ENCODE measurements at places on chromosomes 12 and 14. TPM values are rescaled to one million over a fixed set of nuclear protein-coding genes. Genes with fewer than 3 reads are reported as not detected.
A peak's percentile ranks its signal among the peaks of the same experiment; 100 is the strongest.

IFNG-AS1 gene
- 1.4 TPM for total RNA-seq

TEX52 gene
- total RNA-seq = not detected

ADGRD1 gene
- total RNA-seq = 0.50 TPM

METAP2 gene
- 45.8 TPM for total RNA-seq

- H3K4me1 ChIP-seq = no peaks in the 10 kb centered on the region
- H3K27me3 ChIP-seq = no peaks in the 10 kb centered on the region
- H3K36me3 ChIP-seq = no peaks in the 10 kb centered on the region
- H3K27ac ChIP-seq = no peak overlapping the region
Measured at GRCh38 chr14:34325493-34325892, 136.5 kb downstream of the SPTSSA start.

- H3K4me1 ChIP-seq = no peaks in the 10 kb centered on the region
- H3K36me3 ChIP-seq = no peaks in the 10 kb centered on the region
- no peak for DNase-seq
- no peaks in the 10 kb centered on the region for H3K27me3 ChIP-seq
Measured at GRCh38 chr12:70032076-70032475, 207.0 kb downstream of the MYRFL start.

DNA sequence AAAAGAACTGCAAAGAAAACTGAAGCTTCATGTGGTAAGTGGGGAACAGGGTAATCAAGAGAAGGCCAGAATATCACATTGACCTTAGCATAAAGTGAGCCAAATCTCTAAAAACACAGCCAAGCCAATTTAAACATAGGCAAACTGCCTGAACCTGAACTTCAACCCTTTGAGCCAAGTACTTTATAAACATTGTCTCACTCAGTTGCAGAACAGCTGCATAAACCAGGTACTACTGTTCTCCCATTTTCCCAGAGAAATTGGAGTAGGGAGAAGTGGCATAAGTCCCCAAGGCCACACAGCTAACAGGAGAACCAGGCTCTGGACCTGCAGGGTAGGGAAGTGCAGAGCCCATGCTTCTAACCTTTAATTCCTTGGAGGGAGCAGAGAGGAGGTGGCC is 30.4 kb upstream of the FKBP4 start:
- H3K27me3 ChIP-seq = no peaks in the 10 kb centered on the region
- DNase-seq = no peak
- no peaks in the 10 kb centered on the region for H3K36me3 ChIP-seq
- no peak overlapping the region for H3K27ac ChIP-seq

- H3K4me3 ChIP-seq = peak overlapping the region; percentile 85
- DNase-seq = peak; percentile 31
- H3K4me1 ChIP-seq = peaks cover 22% of the 10 kb centered on the region
- no peaks in the 10 kb centered on the region for H3K27me3 ChIP-seq
- H3K36me3 ChIP-seq = no peaks in the 10 kb centered on the region
Measured at GRCh38 chr12:51171884-51172514, 936 bp downstream of the TFCP2 start.

DNA sequence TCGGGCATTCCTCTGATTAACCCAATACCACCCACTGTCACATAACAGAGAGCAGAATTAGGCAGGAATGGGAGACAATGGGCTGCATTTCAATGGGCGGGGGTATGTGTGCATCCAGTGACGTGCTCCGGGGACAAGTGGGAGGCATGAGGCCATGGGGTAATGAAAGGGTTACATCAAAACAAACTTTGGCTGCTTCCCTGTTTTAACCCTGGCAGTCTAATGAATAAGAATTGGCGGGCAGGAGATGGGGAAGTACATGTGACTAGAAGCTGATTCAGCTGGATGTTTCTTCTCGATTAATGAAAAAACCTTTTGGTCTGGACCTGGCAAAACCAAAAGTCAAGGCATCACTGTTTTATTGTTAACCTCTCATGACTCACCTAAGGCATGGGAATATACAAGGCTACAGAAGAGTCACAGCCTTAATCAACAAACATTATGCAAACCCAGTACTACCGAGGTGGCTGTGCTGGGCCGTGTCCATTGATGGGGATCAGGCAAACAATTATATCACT is 44.2 kb downstream of the SOCS2 start:
- DNase-seq = no peak
- H3K4me3 ChIP-seq = no peak overlapping the region
- H3K4me1 ChIP-seq = no peaks in the 10 kb centered on the region
- H3K36me3 ChIP-seq = no peaks in the 10 kb centered on the region
- no peaks in the 10 kb centered on the region for H3K27me3 ChIP-seq

- no peaks in the 10 kb centered on the region for H3K27me3 ChIP-seq
- H3K36me3 ChIP-seq = no peaks in the 10 kb centered on the region
- H3K4me3 ChIP-seq = no peak overlapping the region
- no peak for DNase-seq
Measured at GRCh38 chr12:1842905-1843640, 22.7 kb downstream of the LRTM2 start.

- H3K36me3 ChIP-seq = no peaks in the 10 kb centered on the region
- no peak overlapping the region for H3K27ac ChIP-seq
- no peaks in the 10 kb centered on the region for H3K4me1 ChIP-seq
- peaks cover 2% of the 10 kb centered on the region for H3K27me3 ChIP-seq
- DNase-seq = peak; percentile 64
Measured at GRCh38 chr12:52139579-52140062, 52.2 kb downstream of the KRT80 start.

DNA sequence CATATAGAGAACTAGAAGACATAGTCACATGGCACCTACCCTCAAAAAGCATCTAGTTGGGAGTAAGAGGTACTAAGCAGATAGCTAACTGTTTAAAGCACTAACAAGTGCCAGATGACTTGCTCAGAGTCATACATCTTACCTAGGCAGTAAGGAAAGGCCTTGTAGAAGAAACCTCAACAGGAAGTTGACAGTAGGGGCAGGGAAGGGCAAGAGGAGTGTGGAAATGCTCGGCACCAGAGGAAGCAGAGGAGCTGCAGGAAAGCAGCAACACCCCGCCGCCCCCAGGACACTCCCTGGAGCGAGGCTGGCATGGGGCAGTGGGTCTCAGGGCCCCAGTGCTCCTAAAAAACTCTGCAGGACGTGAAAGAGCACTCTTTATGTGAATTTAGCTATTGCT is 92.9 kb downstream of the PPP2R5C start:
- no peak for DNase-seq
- peak overlapping the region; percentile 43 for H3K27ac ChIP-seq
- peaks cover 53% of the 10 kb centered on the region for H3K4me1 ChIP-seq

GRCh38 chr14:77830692-77831091 is 30.8 kb downstream of the ADCK1 start:
- no peaks in the 10 kb centered on the region for H3K4me1 ChIP-seq
- no peak overlapping the region for H3K4me3 ChIP-seq
- no peaks in the 10 kb centered on the region for H3K27me3 ChIP-seq
- DNase-seq = no peak
- no peak overlapping the region for H3K27ac ChIP-seq
- no peaks in the 10 kb centered on the region for H3K36me3 ChIP-seq

GRCh38 chr12:6927379-6928021 is at the start of gene ATN1:
Gene ATN1, plus strand, starts transcription at chr12:6927959. Its CDS starts 6,043 bp downstream, at chr12:6934002.
- H3K27ac ChIP-seq = peak within 1 kb of the TSS; percentile 65
- H3K4me1 ChIP-seq = peaks cover 38% of the 10 kb centered on the region
- no peaks in the 10 kb centered on the region for H3K27me3 ChIP-seq

DNA sequence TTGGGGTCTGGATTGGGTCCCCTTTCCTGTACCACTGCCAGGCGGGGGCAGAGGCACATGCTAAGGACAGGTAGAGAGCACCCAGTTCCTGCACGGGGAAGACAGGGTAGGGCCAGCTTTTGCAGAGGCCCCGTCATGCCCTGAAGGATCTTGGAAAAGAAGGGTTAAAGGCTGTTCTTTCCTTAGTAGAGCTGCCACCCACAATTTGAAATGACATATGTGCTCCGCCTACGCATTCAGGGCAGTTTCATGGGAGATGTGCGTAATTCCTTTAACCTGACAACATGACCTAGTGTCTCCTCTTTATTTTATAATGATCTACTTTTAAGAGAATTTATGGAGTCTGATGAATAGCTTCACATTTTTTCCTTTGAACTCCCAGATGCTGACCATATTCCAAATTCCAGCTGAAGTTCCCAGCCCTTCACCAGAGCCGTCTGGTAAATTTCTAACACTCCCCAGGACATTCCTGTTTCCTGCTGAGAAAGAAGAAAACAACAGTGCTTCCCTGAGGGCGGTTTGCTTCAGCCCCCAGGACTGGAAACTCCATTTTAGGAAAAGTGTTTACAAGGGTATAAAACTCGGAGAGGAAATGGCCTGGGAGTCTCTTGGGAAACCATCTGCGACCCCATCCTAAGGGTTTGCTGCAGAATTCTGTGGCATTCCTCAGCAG is 58.9 kb upstream of the PLEKHG3 start:
- DNase-seq = no peak
- H3K4me3 ChIP-seq = no peak overlapping the region
- no peaks in the 10 kb centered on the region for H3K4me1 ChIP-seq
- no peak overlapping the region for H3K27ac ChIP-seq

- H3K4me1 ChIP-seq = no peaks in the 10 kb centered on the region
- H3K36me3 ChIP-seq = no peaks in the 10 kb centered on the region
- H3K27me3 ChIP-seq = no peaks in the 10 kb centered on the region
- no peak overlapping the region for H3K27ac ChIP-seq
Measured at GRCh38 chr12:42792265-42792664, 202.7 kb upstream of the PRICKLE1 start.

- peaks cover 18% of the 10 kb centered on the region for H3K4me1 ChIP-seq
- H3K36me3 ChIP-seq = no peaks in the 10 kb centered on the region
- H3K4me3 ChIP-seq = no peak overlapping the region
- DNase-seq = peak; percentile 26
Measured at GRCh38 chr14:80959496-80959895, 4.1 kb downstream of the TSHR start.

GRCh38 chr12:34291001-34291400 is 268.7 kb downstream of the ALG10 start:
- no peak overlapping the region for H3K4me3 ChIP-seq
- no peaks in the 10 kb centered on the region for H3K36me3 ChIP-seq
- no peaks in the 10 kb centered on the region for H3K27me3 ChIP-seq
- no peaks in the 10 kb centered on the region for H3K4me1 ChIP-seq
- DNase-seq = no peak

- peaks cover 2% of the 10 kb centered on the region for H3K36me3 ChIP-seq
- H3K27ac ChIP-seq = no peak overlapping the region
- H3K27me3 ChIP-seq = peaks cover 2% of the 10 kb centered on the region
- DNase-seq = no peak
- peaks cover 24% of the 10 kb centered on the region for H3K4me1 ChIP-seq
Measured at GRCh38 chr14:105865266-105865903, 339.0 kb downstream of the TMEM121 start.

DNA sequence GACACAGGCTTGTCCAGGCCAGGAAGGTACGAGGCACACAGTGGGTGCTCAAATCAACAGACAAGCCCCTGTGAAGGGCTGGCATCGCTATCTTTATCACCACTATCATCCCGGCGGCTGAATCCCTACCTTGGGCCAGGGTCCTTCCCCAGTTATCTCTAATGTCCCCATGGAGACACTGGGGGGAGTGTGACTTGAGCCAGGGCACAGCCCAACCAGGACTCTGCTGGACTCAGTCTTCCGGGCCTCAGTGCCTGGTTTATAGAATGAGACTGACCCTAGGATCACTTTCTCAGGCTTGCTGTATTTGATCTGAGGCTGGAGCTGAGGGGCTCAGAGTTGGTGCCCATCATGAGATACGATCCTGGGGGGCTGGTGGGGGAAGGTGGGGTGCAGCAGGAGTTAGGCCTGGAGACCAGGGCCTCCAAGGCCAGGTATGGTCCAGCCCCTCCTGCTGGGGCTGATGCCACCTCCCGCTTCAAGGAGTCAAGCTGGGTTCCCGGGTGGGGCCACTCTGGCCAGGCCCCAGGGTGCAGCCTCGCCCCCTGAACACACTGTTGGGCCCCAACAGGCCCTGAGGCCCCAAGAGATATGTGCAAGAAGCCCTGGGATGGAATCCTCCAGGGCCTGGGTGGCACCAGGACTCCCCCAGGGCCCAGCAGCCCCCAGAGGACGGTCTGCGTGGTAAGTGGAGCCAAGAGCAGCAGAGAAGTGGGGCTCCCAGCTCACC is 11.8 kb downstream of the BEGAIN start:
- no peak for DNase-seq
- H3K4me1 ChIP-seq = peaks cover 2% of the 10 kb centered on the region
- H3K4me3 ChIP-seq = no peak overlapping the region
- H3K27ac ChIP-seq = no peak overlapping the region
- peaks cover 2% of the 10 kb centered on the region for H3K27me3 ChIP-seq
- no peaks in the 10 kb centered on the region for H3K36me3 ChIP-seq

GRCh38 chr12:79682593-79682992 is 8.2 kb downstream of the PAWR start:
- no peaks in the 10 kb centered on the region for H3K4me1 ChIP-seq
- no peak overlapping the region for H3K4me3 ChIP-seq
- H3K27me3 ChIP-seq = peaks cover under 1% of the 10 kb centered on the region
- no peaks in the 10 kb centered on the region for H3K36me3 ChIP-seq
- H3K27ac ChIP-seq = no peak overlapping the region
- DNase-seq = no peak
